ENCODE measurements at places on chromosomes 12 and 14.
A peak's percentile ranks its signal among the peaks of the same experiment; 100 is the strongest.

DNA sequence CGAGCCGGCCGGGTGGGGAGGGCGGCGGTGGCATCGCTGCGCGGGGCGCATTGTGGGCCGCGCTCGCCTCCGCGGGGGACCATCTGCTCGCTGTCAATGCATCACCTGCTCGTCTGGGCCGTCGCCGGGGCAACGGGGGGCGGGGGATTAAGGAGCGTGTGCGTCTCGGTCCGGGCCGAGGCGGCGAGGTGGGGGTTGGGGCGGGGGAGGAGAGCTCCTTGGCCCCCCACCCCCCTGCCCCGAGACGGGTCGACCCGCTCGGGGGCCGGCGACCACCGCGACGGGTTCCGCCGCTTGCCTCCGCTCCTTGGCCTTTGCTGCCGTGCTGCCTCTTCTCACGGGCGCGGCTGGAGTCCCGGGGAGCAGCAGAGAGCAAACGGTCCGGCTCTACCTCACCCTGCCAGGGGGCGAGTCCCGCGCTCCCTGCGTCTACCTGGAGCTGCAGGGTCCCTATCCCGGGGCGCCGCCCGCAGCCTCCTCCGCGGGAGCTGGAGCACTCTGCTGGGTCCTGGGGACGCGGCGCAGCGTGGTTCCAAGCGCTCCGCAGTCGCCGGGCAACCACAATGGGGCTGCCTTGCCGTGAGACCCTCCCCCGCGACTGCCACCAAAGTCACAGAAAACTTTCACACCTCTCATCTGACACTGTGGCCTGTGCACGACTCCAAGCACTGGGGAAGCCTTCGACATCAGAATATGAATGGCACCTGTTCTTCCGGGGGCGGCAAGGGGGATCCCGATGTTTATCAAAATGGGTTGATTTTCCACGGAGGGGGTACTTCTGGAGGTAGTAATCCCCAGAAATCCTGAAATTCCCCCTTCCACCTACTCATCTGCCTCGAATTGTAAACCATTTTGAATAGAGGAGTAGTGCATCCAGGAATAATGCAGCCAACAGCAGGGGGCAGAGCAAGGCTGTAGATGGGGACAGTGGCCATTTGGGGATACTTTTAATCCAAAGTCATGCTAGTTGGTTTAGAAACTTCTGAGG, at the start of gene C12orf42:
Gene C12orf42 (minus strand): TSS at position 500 of the 988 bp plus-strand sequence. CDS start 17,542 bp downstream, outside the sequence.
- H3K4me1 ChIP-seq = peaks cover 13% of the 10 kb centered on the region
- peaks cover 3% of the 10 kb centered on the region for H3K27me3 ChIP-seq
- no peaks in the 10 kb centered on the region for H3K36me3 ChIP-seq
- H3K4me3 ChIP-seq = peak within 1 kb of the TSS; percentile 35
- DNase-seq = no peak
- H3K27ac ChIP-seq = no peak within 1 kb of the TSS

- H3K27ac ChIP-seq = no peak overlapping the region
- no peak overlapping the region for H3K4me3 ChIP-seq
- DNase-seq = no peak
- H3K36me3 ChIP-seq = no peaks in the 10 kb centered on the region
- no peaks in the 10 kb centered on the region for H3K4me1 ChIP-seq
Measured at GRCh38 chr12:114287821-114288525, 118.0 kb downstream of the TBX5 start.

DNA sequence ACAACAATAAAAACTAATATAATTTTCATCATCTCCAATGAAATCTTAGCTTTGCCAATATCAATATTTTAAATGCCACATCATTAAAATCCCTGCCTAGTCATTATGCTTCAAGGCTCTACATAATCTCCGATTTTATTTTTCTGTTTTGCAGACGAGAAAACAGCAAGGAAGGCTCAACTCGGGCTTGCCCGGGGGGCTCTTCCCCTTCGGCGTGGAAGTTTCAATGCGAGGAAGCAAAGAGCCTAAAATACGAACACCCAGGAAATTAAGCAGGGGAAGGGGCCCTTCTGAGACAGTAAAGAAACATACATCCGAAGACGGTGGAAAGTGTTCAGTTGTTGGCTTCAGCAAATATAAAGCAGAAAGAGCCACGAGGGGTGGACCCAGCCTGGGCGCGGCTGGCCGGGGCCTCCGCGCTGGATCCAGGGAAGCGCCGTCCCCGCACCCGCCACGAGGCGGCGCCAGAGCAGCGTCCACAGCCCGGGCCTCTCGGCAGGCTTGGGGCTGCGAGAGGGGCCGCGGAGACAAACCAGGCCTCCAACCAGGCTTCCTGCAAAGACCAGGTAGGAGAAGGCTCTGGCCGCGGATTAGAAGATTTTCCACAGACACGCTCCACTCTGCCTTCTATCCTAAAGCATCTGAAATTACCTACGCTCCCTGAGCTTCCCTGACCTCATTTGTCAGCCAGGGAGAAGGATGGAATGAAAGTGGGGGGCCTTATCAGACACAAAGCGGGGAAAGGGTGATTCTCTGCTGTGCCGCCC, 77.2 kb downstream of the SERPINA3 start:
- H3K27ac ChIP-seq = no peak overlapping the region
- DNase-seq = no peak
- no peaks in the 10 kb centered on the region for H3K4me1 ChIP-seq
- no peaks in the 10 kb centered on the region for H3K36me3 ChIP-seq

- no peak overlapping the region for H3K27ac ChIP-seq
- H3K4me1 ChIP-seq = peaks cover 39% of the 10 kb centered on the region
- H3K4me3 ChIP-seq = no peak overlapping the region
Measured at GRCh38 chr12:53997204-53998109, 2.5 kb upstream of the HOXC9 start.

GRCh38 chr12:49877066-49877465, 26.6 kb downstream of the FAIM2 start:
- H3K27me3 ChIP-seq = no peaks in the 10 kb centered on the region
- peaks cover 5% of the 10 kb centered on the region for H3K4me1 ChIP-seq
- H3K4me3 ChIP-seq = no peak overlapping the region
- DNase-seq = no peak
- H3K27ac ChIP-seq = no peak overlapping the region
- H3K36me3 ChIP-seq = no peaks in the 10 kb centered on the region

DNA sequence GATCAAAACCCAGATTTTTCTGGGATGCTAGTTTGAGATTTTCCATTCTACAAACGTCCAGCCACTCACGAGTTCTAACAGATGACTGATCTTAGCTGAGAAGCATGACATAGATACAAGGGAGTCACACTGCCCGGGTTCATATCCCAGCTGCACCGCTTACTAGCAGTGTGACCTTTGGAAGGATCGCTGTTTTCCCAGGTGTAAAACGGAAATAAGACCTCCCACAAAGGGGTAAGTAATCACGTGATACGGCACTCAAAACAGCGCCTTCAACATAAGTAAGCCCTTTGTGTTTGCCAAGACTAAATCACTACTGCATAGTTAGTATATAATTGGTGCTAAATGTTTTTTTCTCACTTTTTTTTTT, 624 bp upstream of the PWP1 start:
- H3K4me1 ChIP-seq = peaks cover 27% of the 10 kb centered on the region
- H3K27me3 ChIP-seq = no peaks in the 10 kb centered on the region
- no peak overlapping the region for H3K27ac ChIP-seq
- H3K4me3 ChIP-seq = peak overlapping the region; percentile 86

GRCh38 chr12:50211392-50212070, 44.4 kb upstream of the CERS5 start:
- no peaks in the 10 kb centered on the region for H3K27me3 ChIP-seq
- H3K4me1 ChIP-seq = peaks cover 47% of the 10 kb centered on the region
- no peak overlapping the region for H3K4me3 ChIP-seq
- no peaks in the 10 kb centered on the region for H3K36me3 ChIP-seq
- no peak for DNase-seq
- peak overlapping the region; percentile 37 for H3K27ac ChIP-seq

DNA sequence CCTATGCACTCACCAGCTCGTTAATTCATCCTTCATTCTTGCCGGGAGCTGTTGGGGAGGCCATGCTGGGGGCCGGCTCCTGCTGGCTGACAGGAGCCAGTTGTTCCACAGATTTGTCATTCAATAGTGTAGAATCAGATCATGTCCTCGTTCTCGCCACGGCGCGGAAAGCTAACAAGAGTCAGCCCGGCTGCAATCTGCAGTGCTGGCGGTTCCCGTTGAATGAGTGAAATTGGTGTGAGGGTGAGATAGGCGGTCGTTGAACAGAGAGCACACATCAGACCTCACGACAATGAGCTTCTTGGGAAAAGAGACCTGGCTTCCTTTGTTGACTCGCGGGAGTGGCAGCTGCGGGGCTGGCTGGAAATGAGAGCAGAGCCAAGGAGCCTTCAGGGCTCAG, 57.5 kb downstream of the KIF26A start:
- no peak overlapping the region for H3K27ac ChIP-seq
- H3K4me3 ChIP-seq = no peak overlapping the region
- no peak for DNase-seq
- no peaks in the 10 kb centered on the region for H3K4me1 ChIP-seq
- no peaks in the 10 kb centered on the region for H3K36me3 ChIP-seq
- no peaks in the 10 kb centered on the region for H3K27me3 ChIP-seq

DNA sequence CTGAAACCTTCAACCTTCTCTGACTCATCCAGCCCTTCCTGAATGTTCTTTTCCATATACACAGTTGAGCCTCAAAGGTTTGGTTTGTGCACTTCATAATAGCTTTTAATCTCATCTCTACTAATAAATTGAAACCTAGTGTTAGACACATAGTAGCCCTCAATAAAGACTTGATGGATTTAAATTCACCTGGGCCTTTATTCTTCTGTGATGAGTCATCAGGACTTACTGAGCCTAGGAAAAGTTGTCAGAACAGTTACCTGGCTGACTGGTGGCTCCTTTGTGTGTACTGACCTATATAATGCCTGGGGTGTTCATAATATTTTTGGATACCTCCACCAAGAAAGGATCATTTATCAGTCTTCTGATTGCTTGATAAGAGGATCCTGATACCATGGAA, 86.4 kb upstream of the NTF3 start:
- no peak for DNase-seq
- H3K4me1 ChIP-seq = no peaks in the 10 kb centered on the region
- H3K4me3 ChIP-seq = no peak overlapping the region
- H3K27ac ChIP-seq = no peak overlapping the region
- H3K27me3 ChIP-seq = no peaks in the 10 kb centered on the region

DNA sequence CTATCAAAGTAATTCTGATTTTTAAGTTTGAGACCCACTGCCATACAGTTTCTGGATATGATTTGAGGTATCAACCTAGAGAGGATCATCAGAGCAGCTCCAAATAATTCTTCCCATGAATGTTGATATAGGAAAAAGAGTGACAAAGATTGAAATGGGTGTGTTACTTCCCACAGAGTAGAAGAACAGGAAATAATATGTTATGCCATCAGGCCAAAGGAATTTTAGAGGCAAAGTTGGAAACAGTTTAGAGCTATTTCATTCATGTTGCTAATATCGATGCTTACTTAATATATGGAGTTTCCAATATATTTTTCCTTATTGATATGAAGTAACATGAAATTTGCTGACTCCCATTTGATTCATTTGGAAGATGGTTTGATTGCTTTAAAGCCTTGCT, 8.9 kb upstream of the MSRB3 start:
- H3K4me3 ChIP-seq = no peak overlapping the region
- no peaks in the 10 kb centered on the region for H3K27me3 ChIP-seq
- no peaks in the 10 kb centered on the region for H3K36me3 ChIP-seq

- no peak overlapping the region for H3K4me3 ChIP-seq
- H3K27me3 ChIP-seq = no peaks in the 10 kb centered on the region
- DNase-seq = no peak
- no peaks in the 10 kb centered on the region for H3K36me3 ChIP-seq
- no peak overlapping the region for H3K27ac ChIP-seq
Measured at GRCh38 chr12:49440035-49440434, 72.8 kb downstream of the SPATS2 start.

DNA sequence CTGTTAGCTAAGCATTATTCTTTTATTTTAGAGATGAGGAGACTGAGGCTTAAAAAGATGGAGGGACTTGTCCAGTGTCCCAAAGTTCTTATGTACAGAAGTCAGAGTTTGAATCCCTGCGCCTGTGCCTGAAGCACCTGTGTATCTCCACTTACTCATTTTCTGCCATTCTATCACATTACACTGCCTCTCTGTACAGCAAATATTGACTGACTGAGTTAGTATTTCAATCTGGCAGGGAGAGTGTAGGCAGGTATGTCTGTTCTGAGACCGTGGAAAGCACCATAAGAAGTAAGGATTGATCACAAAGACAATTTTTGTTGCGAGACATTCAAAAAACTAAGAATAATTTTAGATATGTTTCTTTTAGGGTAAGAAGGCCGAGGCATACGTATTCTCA, 162.7 kb downstream of the KITLG start:
- no peak for DNase-seq
- H3K4me3 ChIP-seq = no peak overlapping the region
- H3K4me1 ChIP-seq = no peaks in the 10 kb centered on the region
- no peaks in the 10 kb centered on the region for H3K36me3 ChIP-seq
- H3K27me3 ChIP-seq = no peaks in the 10 kb centered on the region

- H3K27me3 ChIP-seq = no peaks in the 10 kb centered on the region
- no peak overlapping the region for H3K4me3 ChIP-seq
- DNase-seq = no peak
- no peak overlapping the region for H3K27ac ChIP-seq
- no peaks in the 10 kb centered on the region for H3K4me1 ChIP-seq
Measured at GRCh38 chr12:97283297-97283696, 179.3 kb upstream of the RMST start.

DNA sequence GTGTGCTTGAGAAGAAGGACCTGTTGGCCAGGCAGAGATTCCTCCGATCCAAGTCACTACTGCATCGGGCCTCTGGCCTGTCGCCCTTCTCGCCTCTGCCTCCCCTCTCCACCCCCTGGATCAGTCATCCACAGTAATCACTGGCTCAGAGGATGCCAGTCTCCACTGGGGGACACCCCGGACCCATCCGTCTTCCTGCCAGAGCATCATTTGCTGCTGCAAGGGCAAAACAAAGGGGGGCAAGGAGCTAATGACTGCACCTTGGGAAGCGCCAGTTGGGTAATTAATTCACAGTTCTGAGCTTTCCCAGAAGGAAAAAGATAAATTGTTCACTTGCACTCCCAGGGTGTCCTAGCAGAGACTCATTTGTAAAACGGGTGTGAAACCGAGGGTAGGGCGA, 215.4 kb downstream of the GLT1D1 start:
- H3K4me3 ChIP-seq = no peak overlapping the region
- no peak overlapping the region for H3K27ac ChIP-seq
- no peaks in the 10 kb centered on the region for H3K4me1 ChIP-seq
- H3K36me3 ChIP-seq = no peaks in the 10 kb centered on the region

GRCh38 chr12:94133964-94134795, 14.2 kb upstream of the PLXNC1 start:
- no peak for DNase-seq
- H3K27me3 ChIP-seq = no peaks in the 10 kb centered on the region
- no peaks in the 10 kb centered on the region for H3K36me3 ChIP-seq
- no peak overlapping the region for H3K27ac ChIP-seq
- no peak overlapping the region for H3K4me3 ChIP-seq

Data from vagina (tissue), 2 donors.